WTC11 (cell line): ENCODE measurements at places on chromosomes 11 and 22. TPM values are rescaled to one million over a fixed set of nuclear protein-coding genes. Genes with fewer than 3 reads are reported as not detected.

DNA sequence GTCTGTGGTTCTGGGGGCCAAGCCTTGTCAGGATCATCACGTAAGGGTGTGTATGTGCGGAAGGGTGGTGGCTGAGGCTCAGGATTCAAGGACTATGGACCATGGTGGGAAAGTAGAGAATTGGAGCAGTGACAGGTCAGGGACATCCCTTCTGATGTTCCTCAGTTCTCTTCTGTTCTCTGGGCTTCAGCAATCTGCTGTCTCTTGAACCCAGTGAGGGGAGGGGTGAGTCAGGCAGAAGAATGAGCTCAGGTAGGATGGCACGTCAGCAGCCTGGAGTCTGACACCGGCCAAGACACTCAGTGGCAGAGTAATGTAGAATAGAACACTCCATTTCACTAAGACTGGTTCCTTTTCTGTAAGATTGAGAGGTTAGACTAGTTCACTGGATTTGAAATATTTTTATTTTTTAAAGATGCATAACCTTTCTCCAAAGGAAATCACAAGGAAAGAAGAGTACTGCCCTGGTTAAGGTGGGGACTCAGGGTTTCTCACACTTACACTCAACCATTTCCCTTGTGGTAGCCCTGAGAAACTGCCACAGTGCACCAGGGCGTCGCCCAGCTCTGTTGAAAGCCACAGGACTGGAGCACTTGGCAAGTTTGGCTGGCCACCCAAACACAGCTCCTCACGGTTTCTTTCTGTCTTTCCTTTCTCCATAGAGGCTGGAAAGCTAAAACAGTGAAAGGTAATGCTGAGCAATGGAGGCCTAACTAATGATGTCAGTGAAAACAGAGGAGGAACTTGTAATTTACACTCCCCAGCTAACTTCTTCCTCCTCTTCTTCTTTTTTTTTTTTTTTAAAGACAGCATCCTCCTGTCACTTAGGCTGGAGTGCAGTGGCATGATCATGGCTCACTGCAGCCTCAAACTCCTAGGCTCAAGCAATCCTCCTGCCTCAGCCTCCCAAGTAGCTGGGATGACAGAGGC lies 23.1 kb upstream of the MICAL2 start:
- no peak overlapping the region for H3K4me3 ChIP-seq
- no peaks in the 10 kb centered on the region for H3K36me3 ChIP-seq
- H3K27me3 ChIP-seq: no peaks in the 10 kb centered on the region

DNA sequence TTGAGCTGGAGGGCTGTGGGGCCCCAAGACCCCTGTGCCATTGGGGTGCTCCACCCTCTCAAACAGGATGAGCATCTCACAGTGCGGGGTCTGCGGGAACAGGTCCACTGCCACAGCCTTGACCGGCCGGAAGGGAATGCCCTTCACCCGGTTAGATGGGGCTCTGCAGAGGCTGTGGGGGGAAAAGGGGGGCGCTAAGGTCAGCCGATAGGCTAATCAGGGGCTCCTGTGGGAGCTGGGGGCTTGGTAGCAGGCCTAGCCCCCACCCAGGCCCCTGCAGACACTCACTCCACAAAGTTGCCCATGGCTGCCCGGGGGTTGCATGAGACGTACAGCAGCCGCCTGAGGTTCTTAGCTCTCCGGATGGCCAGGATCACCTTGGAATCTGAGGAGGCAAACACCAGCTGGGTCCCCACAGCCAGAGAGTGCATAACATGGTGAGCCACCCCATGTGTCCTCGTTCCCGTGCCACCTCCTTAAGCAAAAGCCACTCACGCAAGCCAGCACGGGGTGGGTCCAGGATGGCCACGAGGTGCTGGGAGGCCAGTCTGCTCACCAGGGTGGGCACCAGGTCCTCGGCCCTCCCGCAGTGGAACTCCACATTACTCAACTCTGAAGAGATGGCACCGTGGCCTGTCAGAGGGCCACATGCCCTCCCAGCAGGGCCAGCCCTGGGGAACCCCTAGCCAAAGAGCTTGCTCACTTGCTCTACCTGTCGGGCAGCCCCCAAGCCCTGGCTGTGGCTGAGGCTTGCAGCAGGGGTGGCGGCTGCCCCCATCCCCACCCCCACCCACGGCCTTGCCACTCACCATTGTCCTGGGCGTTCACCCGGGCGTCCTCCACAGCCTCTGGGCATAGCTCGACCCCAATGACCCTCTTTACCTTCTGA lies 3.0 kb upstream of the RANBP1 start:
- H3K4me1 ChIP-seq: no peaks in the 10 kb centered on the region; the same call in 1 of the 2 replicates
- peaks cover 30% of the 10 kb centered on the region for H3K36me3 ChIP-seq
- H3K27ac ChIP-seq: no peak overlapping the region
- H3K27me3 ChIP-seq: no peaks in the 10 kb centered on the region
- no peak overlapping the region for H3K4me3 ChIP-seq
- no peak for DNase-seq

Gene NAP1L4
- 160 to 189 TPM (median 181 TPM) in 3 replicates for total RNA-seq

DNA sequence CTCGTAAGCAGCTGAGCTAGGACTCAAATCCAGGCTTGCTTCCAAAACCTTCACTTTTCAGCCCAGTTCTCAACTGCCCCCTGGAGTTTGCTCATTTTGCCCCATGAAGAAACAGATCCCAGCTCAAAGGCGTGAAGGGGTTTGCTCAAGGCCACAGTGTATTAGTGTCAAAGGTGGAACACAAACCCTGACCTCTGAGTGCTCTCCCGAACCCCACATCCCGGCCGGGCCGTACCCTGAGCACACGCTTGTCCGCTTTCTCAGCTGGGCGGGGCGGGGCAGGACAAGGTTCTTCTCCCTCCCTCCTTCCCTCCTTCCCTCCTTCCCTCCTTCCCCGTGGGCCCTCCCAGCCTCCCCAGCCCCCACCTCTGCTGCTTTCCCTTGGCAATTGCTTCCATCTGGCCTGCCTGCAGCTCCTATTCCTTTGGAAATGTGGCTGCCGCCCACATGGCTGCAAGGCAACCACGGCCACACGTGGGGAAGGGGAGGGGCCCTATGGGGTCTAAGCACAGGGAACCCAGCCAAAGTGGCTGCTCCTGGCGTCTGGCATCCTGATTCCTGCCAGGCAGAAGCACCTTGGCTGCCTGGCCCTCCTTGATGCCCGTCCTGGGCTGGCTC lies 4.1 kb downstream of the ST3GAL4 start:
- DNase-seq: no peak
- H3K27me3 ChIP-seq: no peaks in the 10 kb centered on the region
- no peak overlapping the region for H3K4me3 ChIP-seq

Gene CACNA1I
- 2.1 to 2.9 TPM (median 2.3 TPM) in 3 replicates for total RNA-seq

GRCh38 chr22:19169002-19169946 lies 9.3 kb downstream of the SLC25A1 start:
- no peaks in the 10 kb centered on the region for H3K36me3 ChIP-seq
- H3K27me3 ChIP-seq: peaks cover 64% of the 10 kb centered on the region
- no peak for DNase-seq
- peak overlapping the region; percentile 95 for H3K4me3 ChIP-seq

DNA sequence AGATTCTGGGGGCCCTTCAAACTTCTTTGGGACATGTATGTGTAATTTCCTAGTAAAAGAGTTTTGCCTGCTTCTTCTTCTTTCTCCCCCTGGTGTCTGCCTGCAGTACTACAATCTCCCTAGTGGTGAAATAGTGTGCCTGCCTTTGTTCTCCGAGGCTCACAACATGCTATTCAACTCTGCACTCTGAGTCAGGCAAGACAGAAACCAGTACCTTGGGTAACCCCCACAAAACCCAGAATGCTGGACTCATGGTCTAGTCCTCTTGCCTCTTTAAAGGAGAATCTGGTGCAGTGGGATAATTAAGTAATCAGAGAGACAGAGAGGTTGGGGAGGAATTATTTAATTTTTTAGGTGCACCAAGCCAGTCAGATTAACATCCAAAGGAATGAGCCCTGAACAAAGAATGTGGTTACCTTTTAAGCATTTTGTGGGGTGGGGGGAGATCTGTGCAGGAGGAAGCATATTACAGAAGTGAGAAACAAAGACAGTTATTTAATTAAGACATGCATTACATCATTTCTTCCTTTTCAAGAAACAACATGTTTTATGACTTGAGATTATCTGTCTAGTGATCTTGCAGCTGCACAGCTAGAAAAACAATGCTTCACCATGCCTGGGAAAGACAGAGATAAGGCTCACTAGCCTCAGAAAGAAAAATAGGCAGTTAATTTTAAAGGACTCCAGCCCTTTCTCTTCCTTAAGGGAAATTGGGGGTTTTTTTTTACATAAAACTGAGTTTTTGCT lies 11.0 kb upstream of the MS4A6A start:
- peaks cover 13% of the 10 kb centered on the region for H3K4me1 ChIP-seq
- peak; percentile 77 for DNase-seq
- peaks cover 10% of the 10 kb centered on the region for H3K36me3 ChIP-seq
- no peaks in the 10 kb centered on the region for H3K27me3 ChIP-seq

GRCh38 chr11:45864041-45864440 lies 16.8 kb downstream of the CRY2 start:
- H3K27ac ChIP-seq: no peak overlapping the region
- no peak for DNase-seq
- H3K4me3 ChIP-seq: no peak overlapping the region
- H3K27me3 ChIP-seq: no peaks in the 10 kb centered on the region

GRCh38 chr11:117671370-117671769 lies 125.6 kb downstream of the DSCAML1 start:
- H3K27ac ChIP-seq: peak overlapping the region; percentile 64; the same call in 1 of the 2 replicates
- H3K4me3 ChIP-seq: no peak overlapping the region; the same call in 1 of the 2 replicates
- H3K4me1 ChIP-seq: peaks cover 45% of the 10 kb centered on the region
- H3K27me3 ChIP-seq: peaks cover 10% of the 10 kb centered on the region
- DNase-seq: no peak

Gene HPX
- 1.4 to 2.4 TPM (median 1.7 TPM) in 3 replicates for total RNA-seq

GRCh38 chr11:111299101-111300026 lies 1.0 kb downstream of the POU2AF3 start:
- peak overlapping the region; percentile 76 for H3K4me3 ChIP-seq
- H3K4me1 ChIP-seq: peaks cover 34% of the 10 kb centered on the region
- H3K27me3 ChIP-seq: peaks cover 26% of the 10 kb centered on the region
- DNase-seq: peak; percentile 74

DNA sequence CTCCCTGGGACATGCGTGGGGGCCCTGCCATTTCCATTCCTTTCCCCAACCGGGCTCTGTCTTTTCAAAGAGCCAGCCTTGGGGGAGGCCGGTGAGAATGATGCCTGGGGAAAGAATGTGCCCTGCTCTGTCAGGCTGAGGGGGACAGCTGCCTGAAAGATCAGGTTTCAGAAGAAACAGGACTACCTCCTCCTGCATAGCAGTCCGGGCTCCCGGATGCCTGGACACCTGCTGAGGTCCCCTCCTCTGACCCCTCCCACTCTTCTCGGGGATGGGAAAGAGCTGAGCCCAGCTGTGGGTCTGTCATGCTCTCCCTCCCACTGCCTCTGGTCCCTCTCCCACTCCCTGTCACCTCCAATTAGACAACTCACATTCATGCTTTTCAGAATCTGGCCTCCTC lies 41.8 kb upstream of the CDON start:
- H3K4me3 ChIP-seq: peak overlapping the region; percentile 39; the same call in 1 of the 2 replicates
- peak; percentile 85 for DNase-seq
- no peaks in the 10 kb centered on the region for H3K36me3 ChIP-seq
- peaks cover 3% of the 10 kb centered on the region for H3K27me3 ChIP-seq

Gene OR2AG2
- total RNA-seq: 0.09 to 0.21 TPM (median 0.17 TPM) in 3 replicates

Gene PLXNB2
- 110 to 113 TPM (median 111 TPM) in 3 replicates for total RNA-seq

DNA sequence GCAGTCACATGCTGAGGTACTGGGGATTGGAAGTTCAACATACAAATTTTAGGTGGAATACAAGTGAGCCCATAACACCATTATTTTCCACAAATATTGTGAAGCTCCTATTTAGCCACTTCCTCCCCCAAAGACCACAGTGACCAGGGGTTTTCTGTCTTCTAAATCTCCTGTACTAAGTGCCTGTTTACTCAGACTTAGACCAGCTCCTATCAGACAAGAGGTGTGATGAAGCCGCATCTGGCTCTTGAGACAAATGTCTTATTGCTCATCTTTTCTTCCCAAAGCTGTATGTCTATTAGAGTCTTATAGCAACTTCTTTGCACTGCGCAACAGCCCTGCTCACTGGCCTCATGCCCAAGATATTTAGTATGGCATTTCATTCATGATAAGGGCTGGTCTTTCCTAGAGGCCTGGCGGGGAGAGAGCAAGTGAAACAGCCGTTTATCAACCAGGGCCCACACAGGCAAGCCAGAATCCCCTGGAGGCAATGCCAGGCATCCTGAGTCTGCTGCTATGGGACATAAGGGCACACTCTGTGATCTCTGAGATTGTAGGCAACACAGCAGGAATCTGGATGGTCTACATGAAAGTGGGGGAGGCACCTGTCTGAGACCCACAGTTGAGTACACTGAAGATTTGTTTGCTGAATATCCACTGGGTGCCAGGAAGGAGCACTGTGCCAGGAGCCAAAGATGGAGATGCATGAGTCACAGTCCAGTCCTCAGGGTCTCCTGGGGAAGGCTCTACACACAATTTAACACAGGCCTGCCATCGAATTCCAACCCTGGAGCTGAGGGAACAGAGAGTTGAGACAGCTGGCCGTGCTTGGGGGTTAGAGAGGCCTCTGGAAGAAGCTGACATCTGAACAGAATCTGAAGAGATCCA lies 78.5 kb upstream of the NCAM1 start:
- H3K36me3 ChIP-seq: no peaks in the 10 kb centered on the region
- peaks cover 6% of the 10 kb centered on the region; the same call in 1 of the 2 replicates for H3K27me3 ChIP-seq
- H3K4me3 ChIP-seq: no peak overlapping the region; the same call in 1 of the 2 replicates
- no peak overlapping the region for H3K27ac ChIP-seq

- no peak overlapping the region for H3K27ac ChIP-seq
- H3K4me1 ChIP-seq: peaks cover 37% of the 10 kb centered on the region
- DNase-seq: no peak
- peaks cover 12% of the 10 kb centered on the region for H3K36me3 ChIP-seq
- no peak overlapping the region for H3K4me3 ChIP-seq
Measured at GRCh38 chr22:24209687-24210086, 28.4 kb downstream of the SUSD2 start.

Gene ZC3H12C
- total RNA-seq: 2.4 to 3.1 TPM (median 2.8 TPM) in 3 replicates

DNA sequence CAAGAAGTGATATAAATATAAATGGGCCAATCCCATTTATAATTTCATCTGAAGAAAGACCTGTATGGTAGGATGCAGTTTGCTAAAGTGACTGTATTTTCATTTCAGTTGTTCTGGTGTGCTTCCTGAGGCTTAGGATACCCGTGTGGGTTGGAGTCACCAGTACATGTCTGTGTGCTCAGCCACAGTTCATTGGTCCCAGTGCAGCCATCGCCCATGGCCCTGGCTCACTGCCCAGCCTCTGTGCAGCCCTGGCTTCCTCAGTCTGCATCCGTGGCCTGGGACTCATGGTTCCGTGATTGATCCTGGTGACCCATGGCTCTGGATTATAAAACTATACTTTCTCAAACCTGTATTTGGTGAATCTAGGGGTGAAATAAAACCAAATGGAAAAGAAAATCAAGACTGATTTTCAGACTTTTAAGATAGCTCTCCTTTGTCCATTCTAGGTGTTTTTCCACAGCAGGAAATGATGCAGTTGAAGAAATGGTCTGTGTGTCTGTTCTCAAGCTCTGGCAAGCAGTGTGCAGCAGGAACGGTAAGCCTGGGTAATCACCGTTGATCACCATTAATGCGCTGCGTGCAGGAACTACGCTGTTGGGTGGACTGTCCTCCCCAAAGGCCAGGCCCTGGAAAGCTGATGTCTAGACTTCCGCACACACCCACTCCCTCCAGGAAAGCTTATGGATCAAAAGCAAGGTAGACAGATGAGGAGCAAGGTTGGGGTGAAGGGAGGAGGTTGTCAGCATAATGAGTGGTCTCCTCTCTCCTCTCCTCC lies 27.2 kb downstream of the TTC12 start:
- no peak overlapping the region for H3K4me3 ChIP-seq
- H3K27ac ChIP-seq: no peak overlapping the region
- peaks cover 12% of the 10 kb centered on the region for H3K36me3 ChIP-seq
- DNase-seq: no peak
- H3K4me1 ChIP-seq: no peaks in the 10 kb centered on the region
- H3K27me3 ChIP-seq: no peaks in the 10 kb centered on the region

Gene SCO2
- 1.5 to 5.5 TPM in 2 of 3 replicates, not detected in the other for total RNA-seq

Gene PKDREJ
- 0.02 to 0.07 TPM in 2 of 3 replicates, not detected in the other for total RNA-seq
